Retinal pigment epithelial cell (primary cell): ENCODE measurements at places on chromosomes 2 and 18.

DNA sequence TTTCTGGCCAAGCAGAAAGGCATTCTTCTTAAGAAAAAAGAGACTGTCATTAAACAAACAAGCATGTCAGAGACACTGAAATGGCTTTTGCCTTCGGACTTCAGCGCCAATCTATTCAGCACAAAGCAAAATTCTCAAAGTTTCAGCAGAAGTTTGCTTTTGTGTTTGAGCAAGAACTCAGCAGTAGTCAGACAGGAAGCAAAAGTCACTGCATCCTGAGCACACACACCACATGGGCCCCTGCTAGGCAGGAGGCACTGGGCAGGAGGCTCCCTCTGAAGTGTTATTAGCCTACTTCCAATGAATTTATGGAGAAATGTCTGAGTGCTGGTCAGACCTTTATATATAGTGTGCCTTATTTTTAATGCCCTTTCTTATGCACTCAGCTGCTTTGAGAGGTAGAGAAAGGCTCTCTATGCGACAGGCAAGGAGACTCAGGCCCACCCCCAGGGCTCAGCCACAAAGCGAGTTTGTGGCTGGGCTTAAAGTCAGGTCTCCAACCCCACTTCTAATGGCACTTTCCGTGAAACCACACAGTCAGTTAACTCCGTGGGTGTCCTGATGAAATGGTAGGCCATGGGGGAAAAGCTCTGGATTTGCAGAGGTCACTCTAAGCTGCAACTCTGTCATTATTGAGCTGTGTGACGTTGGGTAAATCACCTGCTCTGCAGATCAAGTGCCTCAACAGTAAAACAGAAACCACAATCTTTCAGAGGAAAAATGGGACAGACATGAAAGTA is 161.0 kb upstream of the TMEM200C start:
- no peak for DNase-seq

GRCh38 chr2:113164930-113165585 is 8.7 kb upstream of the PSD4 start:
- DNase-seq = no peak

DNA sequence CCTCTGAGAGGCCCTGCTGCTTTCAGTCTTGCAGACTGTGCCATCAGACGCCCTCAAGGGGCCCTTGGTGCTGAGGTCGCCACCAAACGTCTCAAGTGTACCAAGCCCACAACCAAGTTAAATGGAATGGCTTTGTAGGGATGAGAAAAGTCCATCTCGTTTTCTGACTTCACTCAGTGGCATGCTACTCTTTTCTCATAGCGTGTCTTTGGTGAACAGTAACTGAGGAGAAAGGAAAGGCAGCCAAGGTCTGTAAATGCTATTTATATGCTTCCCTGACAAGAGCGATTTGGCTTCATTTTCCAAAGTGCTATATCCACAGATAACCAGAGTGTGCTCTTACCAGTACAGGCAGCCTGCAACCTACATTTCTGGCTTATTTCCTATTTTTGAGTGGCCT is 123.0 kb downstream of the MTX2 start:
- no peak for DNase-seq

- DNase-seq = no peak
Measured at GRCh38 chr2:128308284-128308731, 10.4 kb downstream of the HS6ST1 start.

- no peak for DNase-seq
Measured at GRCh38 chr2:113136828-113137775, 9.7 kb downstream of the IL1RN start.

DNA sequence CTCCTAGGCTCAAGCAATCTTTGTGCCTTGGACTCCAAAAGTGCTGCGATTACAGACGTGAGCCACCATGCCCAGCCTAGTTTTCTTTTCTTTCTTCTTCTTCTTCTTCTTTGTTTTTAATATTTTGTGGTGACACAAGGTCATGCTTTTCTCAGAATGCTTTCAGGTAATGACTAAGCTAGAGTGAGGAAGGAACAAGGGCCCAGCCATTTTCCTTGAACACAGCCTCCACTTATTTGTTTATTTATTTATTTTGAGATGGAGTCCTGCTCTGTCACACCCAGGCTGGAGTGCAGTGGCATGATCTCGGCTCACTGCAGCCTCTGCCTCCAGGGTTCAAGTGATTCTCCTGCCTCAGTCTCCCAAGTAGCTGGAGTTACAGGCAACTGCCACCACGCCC is 74.3 kb upstream of the ST3GAL5 start:
- no peak for DNase-seq

- DNase-seq = no peak
Measured at GRCh38 chr2:98654699-98655495, 46.5 kb downstream of the UNC50 start.

DNA sequence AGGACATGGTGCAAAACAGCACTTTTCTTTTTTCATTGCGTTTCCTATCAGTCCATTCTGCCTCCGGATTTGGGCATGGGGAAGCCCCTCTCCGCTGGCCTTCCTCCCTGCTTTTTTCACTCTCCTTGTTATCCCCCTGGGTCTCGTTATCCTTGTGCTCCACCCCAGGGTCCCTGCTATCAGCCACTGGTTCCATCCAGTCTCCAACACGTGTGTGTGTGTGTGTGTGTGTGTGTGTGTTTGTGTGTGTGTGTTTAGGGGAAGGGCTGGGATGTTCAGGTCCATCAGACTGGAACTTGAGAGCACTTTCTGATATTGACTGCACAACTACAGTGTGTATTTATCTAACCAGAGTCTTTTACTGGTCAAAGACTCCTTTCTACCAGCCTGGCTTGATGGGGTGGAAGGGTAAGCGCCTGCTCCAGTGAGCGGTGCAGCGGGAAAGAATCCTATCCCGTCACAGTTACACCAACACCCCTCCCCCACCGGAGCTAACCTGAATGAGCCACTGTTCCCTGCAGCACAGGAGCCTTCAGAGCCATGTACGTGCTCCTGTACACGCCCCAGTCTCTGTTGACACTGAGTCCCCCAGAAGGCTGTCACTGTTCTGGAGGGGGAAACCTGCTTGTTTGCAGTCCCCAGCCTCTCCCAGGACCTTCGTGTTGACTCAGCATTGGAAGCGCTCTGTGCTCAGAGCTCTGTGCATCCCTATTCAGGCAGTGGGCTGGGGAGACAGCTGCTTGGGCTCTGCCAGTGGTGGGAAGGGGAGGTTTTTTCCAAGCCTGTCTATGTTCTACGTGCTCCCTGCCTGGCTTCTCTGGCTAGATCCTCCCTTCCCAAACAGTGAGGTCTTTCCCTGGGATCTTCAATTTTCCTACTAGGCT is 4.6 kb downstream of the INHA start:
- DNase-seq = no peak

GRCh38 chr2:190443778-190444481 is 35.8 kb downstream of the MFSD6 start:
- no peak for DNase-seq

GRCh38 chr2:193973781-193974180 is 1683.2 kb upstream of the SLC39A10 start:
- DNase-seq = no peak

DNA sequence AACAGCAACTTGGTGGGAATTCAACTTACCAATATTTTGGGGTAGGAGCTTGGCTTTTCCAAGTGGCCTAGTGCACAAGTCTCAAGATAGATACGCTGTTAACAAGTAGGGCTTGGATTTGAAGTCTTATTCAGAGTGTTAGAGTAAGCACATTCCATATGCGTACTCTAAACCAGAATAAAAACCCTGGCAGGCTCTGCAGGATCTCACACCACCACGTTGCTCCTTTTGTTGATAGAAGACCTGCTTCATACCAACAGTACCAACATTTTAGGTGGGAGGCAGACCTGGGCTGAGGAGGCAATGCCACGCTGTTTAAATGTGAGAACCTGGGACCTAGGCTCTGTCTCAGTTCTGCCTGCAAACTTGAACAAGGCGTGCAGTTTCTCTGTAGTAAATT is 214.0 kb downstream of the RNF144A start:
- no peak for DNase-seq

- DNase-seq = no peak
Measured at GRCh38 chr2:16429431-16430145, 236.0 kb downstream of the CYRIA start.

DNA sequence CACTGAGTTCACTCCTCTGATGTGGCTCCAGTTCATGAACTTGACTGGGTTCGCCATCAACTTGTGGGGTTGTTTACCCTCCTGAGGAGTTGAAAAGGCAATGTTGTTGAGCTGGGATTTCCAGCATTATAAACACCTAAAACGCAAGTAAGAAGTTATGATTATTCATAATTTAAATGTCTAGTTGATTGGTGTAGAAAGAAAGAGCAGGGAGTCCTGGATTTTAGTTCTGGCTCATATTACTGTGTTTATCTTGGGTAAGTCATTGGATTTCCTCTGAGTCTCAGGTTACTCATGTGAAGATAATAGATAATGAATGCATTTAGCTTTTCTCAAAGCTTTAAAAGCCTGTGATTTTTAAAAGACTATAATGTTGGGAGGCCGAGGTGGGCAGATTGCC is 438.0 kb upstream of the CDH20 start:
- DNase-seq = no peak

DNA sequence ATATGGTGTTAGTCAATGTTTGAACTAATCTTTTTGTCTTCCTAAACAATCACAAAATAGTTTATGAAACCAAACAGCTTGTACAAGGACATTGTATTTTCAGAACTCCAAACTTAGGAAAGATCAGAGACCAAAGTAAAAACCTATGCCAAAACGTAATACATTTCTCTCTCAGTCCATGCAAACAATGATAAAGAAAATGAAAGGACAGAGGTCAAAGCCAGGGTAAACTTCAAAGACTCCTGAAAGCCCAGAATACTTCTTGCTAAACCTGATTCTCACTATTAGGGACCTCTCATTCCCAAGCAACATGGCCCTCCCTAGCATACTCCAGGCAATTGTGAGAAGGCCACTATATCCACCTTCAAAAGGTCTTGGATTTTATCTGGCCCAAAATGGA is 105.1 kb upstream of the GALNT5 start:
- no peak for DNase-seq

DNA sequence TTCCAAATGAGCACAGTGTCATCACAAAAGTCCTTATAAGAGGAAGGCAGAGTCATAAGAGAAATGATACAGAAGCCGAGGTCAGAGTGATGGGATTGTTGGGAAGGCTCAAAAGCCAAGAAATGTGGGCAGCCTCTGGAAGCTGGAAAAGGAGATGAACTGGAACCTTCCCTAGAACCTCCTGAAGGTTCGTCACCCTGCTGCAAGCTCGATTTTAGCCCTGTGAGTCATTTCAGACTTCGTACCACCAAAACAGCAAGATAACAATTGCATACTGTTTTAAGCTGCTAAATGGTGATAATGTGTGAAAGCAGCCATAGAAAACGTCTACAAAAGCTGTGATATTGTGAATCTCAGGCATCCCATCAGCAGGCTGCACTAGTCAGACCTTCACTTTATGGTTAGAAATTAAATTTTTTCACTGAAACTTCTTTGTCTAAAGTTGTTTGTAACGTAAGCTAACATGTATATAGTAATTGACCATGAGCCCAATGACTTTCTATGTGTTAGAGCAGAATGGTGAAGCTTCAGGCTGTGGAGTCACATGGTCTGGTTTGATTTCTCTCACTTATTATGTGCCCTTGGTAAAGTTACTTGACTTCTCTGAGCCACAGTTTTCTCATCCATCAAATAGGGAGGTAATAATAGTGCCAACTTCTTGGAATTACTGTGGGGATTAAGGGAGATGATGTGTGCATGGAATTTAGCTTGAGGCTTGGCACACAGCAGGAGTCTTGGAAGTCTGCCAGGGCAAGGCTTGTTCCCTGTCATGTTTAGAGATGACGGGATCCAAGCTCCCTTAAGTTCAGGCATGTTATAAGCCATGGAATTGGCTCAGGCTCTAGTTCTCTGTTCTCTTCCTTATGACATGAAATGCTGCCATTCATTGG is 132.0 kb upstream of the CCDC195 start:
- DNase-seq = peak; percentile 99

DNA sequence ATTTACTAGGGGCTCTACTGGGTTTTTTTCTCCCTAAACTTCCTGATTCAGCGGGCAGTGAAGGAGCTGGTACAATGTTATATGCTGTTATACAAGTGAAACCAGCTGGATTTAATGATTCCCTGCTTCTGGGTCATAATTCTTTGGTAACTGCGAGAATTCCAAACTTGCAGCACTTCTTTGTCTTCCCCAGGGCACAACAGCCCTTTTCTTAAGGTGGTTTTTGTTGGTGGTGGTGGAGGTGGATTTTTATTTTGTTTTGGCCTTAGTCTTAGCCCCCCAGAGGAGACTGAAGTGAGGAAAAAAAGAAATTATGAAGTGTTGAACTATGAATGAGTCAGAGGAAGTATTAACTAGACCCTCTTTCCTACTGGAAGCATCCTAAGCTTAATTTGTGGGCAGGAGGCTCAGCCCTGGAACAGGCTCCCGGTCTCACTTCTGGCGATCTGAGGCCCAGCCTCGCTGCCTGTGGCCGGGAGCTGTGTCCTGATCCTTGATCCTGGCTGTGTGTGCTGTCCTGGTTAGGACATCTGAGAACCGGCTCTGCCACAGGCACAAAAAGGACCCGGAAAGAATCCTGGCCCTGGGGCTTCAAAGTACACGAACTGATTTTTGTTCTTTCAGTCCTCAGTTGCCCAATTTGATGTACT is 141.9 kb downstream of the LYPD6B start:
- DNase-seq = peak; percentile 26

- peak; percentile 69 for DNase-seq
Measured at GRCh38 chr2:58569475-58570185, 328.5 kb upstream of the FANCL start.

DNA sequence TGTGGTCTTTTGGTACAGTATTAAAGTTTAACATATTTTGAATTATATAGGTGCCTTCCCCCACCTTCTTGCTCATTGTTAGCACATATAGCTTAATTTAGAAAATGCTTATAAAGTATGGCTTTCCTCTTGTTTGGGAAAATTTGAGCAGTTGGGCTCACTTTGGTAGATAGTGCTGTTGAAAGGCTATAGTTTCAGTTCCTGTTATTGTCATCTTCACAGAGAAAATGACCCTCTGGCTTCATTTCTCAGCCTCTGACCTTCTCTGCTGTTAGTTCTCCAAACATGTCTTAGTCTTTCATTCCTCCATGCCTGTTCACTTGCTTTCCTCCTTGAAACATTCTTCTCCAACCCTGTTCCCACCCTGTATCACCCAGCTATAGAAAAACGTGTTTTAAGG is 200.6 kb downstream of the WDR7 start:
- DNase-seq = no peak

GRCh38 chr2:85133751-85134254 is 611 bp downstream of the TCF7L1 start:
- no peak for DNase-seq

DNA sequence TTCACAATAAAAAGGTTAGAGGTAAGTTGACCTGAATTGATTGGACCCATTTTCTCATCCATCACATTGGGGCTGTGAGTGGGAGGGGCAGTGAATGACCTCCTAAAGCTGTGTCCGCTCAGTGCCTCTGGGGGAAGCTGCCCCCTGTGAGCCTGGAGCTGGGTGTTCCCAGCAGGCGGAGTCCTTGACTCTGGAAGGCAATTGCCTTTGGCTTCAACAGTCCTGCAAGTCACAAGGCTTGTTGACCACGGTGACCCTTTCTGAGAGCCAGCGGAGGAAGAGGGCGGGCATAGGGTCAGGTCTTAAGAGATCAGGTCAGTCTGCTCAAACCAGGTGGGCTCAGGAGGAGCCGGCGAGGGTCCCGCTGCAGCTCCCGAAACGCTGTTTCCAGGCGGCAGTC is 1.1 kb upstream of the CIDEA start:
- no peak for DNase-seq
